Activated CD8-positive, alpha-beta memory T cell treated with anti-CD3 and anti-CD28 coated beads for 1 hour (primary cell): ENCODE measurements at places on chromosomes 1 and 21.

GRCh38 chr1:87024936-87025540 is 110.6 kb downstream of the HS2ST1 start:
- no peak for DNase-seq

DNA sequence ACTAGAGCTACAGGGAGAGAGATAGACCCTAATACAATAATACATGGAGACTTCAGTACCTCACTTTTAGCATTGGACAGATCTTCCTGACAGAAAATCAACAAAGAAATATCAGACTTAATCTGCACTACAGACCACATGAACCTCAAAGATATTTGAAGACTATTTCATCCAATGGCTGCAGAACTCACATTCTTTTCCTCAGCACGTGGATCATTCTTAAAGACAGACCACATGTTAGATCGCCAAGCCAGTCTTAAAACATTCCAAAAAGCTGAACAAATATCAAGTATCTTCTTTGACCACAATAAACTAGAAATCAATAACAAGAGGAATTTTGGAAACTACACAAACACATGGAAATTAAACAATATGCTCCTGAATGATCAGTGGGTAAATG is 576.0 kb downstream of the KIF26B start:
- no peak for DNase-seq

GRCh38 chr1:81430236-81430938 is 370.3 kb upstream of the ADGRL2 start:
- DNase-seq: no peak

DNA sequence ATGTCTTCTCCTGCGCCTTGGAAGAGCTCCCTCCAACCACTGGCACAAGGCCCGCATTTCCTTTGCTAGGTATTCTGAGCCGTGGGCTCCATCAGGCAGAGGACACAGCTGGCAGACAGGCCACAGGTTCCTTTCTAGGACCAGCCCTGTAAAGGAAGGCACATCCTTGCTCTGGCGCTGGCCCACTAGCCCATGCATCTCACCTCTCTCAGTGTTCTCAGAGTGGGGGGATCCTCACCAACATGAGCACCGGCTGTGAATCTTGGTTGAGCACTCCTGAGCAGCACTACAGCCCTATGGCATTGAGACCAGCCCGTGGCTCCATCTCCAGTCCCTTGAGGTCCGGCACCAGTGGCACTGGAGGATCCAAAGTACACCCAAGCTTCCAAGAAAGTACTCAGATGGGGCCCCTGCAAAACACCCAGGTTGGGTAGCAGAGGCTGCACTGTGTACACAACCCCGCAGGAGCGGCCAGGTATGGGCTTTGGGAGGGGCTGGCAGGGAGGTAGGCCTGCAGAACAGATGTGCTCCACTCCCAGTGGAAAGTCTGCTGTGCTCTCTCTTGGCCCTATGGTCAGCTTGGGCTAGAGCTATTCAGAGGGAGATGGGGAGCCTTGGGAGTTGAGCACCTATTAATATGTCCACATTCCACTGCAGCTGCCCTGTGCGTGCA is 47.1 kb upstream of the PLPPR5 start:
- DNase-seq: no peak

GRCh38 chr1:12052008-12052573 is 11.0 kb upstream of the TNFRSF8 start:
- DNase-seq: no peak

GRCh38 chr1:146036241-146036964 is 14.9 kb upstream of the HJV start:
- DNase-seq: no peak

DNA sequence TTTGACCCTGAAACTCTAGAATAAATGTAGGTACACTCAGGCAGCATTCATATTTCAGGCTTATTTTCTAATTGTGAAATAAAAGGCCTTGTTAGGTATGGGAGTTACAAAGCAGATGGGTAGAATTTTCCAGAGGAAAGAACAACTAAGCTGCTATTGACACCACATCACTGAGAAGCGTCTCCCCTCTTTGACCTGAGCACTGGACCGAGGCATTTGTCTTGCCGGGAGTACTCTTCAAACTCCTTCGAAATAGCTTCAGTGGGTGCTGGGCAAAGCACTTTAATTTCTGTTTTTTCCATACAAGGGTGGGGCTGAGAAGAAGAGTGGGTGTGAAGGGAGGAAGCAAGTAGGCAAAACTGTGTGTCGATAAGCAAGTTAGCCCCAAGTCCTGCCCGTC is 36.4 kb downstream of the ABCA4 start:
- DNase-seq: no peak

DNA sequence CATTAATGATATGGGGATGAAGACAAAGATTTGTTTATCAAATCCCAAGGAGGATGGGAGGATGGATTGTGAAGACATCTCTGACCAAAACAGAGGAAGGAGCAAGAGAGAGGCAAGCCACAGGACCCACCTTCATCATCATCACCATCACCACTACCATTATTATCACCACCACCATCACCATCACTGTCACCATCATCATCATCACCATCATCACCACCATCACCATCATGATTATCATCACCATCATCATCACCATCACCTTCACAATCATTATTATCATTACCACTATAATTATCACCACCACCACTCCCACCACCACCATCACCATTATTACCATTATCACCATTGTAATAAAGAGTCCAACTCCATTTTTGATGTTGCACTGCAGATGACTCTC is 482.5 kb downstream of the PTPRU start:
- no peak for DNase-seq

- no peak for DNase-seq
Observed at GRCh38 chr1:201911826-201912571, 23.3 kb downstream of the SHISA4 start.

DNA sequence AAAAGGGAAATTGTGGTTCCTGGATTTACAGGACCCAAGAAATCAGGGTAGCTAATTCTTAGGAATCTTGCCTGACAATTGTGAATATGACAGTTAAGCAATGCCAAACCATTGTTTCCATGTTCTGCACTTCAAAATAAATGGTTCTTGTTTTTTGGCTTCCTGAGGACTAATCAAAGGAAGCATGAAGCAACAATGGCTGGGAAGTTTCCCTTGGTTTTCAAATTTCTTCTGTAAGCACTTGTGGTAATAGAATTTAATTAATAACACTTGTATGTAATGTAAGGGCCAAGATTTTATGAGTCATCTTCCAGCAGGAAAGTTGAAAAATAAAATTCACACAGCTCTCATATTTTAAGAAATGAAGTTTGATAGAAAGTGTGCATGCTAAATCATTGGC is 31.7 kb downstream of the JAM2 start:
- DNase-seq: no peak

- no peak for DNase-seq
Observed at GRCh38 chr1:227434808-227435444, 116.6 kb upstream of the CDC42BPA start.

GRCh38 chr1:18819986-18820790 is 39.3 kb downstream of the TAS1R2 start:
- DNase-seq: no peak

DNA sequence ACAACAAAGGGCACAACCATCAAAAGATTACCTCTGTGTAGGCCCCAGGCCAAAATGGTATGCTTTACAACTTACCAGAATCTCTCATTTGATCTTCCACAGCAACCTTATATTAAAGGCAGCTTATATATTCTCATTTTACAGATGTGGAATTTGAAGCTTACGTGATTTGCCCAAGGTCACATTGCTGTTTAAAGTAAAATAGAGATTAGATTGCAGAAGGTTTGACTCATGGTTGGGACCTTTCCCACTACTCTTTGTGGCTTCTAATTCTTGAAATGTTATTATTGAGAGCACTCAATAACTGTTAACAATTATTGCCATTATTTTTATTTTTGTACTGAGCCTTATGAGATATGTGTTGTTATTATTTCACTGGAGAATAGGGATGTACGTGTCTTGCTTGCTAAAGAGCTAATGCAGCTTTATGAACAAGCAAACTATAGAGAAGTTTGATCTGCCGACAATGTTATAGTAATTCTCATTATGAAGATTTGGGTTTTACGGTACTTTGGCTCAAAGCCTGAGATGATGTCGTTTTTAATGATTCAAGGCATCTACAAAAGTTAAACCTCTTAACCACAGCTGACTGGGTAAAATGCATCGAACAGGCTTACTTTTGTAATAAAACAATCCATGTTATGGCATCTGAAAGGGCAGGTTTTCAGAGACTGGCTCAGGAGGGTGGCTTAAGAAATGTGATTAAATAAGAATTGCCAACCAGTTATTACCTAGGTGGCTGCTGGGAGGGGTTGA is 43.3 kb upstream of the TSNAX start:
- DNase-seq: no peak

GRCh38 chr1:171563675-171564074 is 58.4 kb upstream of the MYOCOS start:
- DNase-seq: no peak

GRCh38 chr1:41162441-41162840 is 79.7 kb downstream of the SCMH1 start:
- no peak for DNase-seq

DNA sequence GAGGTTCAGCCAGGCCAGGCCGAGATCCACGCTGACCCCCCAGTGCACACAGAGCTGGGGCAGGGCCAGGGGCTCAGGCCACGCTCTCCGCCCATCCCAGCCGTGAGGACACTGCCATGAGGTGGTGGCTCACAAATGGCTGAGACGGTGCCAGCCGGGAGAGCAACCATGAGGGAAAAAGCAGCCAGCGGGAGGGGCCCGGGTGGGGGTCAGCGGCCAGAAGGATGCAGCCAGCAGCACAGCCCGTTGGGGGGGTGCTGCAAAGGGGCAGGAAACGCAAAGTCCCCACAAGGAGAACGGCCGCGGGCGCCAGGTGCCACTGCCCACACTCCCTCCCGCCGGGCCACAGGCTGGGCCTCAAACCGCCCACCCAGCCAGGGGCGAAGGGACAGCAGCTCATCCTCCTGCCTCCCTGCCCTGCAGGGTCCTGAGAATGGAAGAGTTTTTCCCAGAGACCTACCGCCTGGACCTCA is 8.3 kb downstream of the TTLL10 start:
- no peak for DNase-seq

DNA sequence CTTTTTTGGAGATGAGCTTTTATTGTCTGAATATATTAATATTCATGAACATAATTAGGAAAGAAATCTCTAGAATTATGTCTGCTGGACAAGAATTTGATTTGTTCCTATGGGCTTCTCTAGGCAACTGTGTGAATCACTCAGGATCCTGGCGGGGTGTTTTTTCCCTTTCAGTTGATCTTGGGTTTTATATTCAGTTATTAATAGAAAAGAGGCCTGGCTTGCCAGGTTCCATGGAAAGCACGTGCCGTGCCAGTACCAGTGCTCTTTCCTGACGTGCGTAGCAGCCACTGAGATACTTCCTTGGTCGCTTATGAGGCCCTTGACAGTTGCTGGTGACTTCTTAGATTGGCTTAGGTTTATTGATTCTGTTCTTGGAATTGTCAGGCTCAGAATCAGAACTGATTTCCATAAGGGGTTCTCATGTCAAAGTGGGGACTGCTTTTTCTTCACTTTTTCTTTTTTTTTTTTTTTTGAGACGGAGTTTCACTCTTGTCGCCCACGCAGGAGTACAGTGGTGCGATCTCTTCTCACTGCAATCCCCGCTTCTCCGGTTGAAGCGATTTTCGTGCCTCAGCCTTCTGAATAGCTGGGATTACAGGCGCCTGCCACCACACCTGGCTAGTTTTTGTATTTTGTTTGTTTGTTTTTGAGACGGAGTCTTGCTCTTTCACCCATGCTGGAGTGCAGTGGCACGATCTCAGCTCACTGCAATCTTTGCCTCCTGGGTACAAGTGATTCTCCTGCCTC is 48.7 kb upstream of the KIF1B start:
- no peak for DNase-seq

DNA sequence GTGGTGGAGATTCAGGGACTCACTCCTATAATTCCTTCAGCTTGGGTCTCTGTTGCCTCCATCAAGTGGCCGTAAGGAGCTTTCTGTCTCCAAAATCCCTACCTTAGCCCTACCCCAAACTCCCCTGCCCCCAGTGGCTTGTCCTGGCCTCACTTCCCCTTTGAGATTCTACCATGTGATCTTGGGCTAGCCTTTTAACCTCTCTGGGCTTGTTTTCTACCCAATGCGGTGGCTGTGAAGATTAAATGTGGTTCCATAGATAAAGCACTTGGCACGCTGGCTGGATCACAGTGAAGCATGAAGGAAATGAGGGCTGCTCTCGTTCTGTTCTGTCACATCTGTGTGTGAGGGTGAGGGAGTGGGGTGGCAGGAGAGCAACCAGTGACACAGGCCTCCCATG is 43.6 kb downstream of the FAAH start:
- no peak for DNase-seq

DNA sequence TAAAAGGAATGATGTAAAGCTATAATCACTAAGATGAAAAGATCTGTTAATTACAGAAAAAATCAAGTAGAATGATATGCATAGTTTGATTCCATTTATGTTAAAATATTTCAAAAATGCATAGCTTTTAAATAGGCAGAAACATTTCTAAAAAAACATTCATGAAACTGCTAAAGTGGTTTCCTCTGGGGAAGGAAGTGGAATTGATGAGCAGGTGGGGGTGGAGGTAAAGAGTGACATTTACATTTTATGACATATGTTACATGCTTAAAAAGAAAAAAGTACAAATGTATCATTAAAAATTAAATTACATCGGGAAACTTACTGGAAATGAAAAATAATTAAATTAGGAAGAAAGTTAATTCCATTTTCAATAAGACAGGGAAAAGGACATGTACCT is 42.8 kb upstream of the JAK1 start:
- DNase-seq: no peak

GRCh38 chr21:43703035-43703880 is 15.7 kb upstream of the PDXK start:
- no peak for DNase-seq

DNA sequence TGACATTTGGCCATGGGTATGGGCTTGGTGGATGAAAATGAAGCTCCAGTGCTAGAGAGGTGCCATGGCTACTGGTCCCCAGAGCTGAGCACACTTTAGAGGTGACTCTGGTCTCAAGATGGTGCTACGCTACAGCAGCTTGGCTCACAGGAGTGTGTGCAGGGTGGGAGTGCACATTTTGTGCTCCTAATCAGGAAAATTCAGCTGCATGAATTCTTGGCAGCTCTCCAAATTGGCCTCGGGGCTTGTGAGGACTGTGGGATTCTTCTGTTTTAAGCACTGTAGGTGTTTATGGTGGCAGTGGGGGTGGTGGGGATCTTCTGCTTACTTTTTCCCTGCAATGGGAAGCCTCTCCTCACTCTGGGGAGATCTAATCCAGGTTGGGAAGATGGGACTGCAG is 17.3 kb upstream of the TIPRL start:
- no peak for DNase-seq

DNA sequence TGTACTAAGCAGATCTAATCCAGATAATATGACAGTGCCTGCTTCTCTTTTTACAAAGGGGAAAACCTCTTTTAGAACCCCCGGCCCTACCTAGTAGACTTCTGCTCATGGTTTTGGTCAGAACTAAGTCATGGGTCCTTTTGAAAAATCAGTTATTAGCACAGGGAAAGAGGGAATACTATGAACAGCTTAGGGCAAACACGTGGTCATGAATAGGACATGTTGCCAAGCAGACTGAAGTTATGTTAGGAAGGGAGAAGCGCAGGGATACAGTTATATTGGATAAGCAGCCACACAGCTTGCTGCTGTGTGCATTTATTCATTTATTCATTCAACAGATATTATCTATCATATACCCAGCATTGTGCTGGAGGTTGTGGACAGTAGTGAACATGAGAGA is 25.3 kb upstream of the IGSF3 start:
- no peak for DNase-seq

GRCh38 chr1:1614204-1614953 is 921 bp upstream of the MIB2 start:
- peak; percentile 38 for DNase-seq

- DNase-seq: no peak
Observed at GRCh38 chr1:227869279-227869842, 53.9 kb downstream of the PRSS38 start.
